Pulmonary artery endothelial cell (primary cell): ENCODE measurements at places on chromosomes 12 and 14.

- no peak for DNase-seq
Observed at GRCh38 chr12:112020947-112021457, 7.8 kb downstream of the ERP29 start.

GRCh38 chr14:99188731-99189191 is 83.2 kb downstream of the BCL11B start:
- DNase-seq: no peak

DNA sequence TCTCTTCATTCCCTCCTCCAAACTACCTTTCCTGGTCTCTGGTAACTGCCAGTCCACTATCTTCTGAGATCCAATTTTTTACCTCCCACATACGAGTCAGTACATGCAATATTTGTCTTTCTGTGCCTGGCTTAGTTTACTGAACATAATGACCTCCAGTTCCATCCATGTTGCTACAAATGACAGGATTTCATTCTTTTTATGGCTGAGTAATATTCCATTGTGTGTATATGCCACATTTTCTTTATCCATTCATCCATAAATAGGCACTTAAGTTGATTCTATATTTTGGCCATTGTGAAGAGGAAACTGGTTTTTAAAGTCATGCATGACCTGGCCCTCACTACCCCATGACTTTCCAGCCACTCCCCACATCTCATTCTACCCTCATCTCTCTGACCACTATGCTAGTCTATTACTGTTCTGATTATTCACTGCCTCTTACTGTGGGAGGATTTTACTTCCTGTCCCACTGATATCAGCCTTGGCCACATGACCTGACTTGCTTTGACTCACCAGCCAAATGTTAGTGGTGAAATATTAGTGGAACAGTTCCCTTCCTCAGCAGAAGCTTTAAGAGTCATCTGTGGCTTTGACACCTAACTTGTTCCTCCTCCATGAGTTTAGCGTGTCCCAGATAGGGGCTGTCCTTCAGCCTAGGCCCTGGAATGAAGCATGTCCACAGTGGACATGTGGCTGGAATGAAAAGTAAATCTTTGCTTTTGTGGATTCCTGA is 52.2 kb downstream of the GOLGA5 start:
- peak; percentile 24 for DNase-seq

DNA sequence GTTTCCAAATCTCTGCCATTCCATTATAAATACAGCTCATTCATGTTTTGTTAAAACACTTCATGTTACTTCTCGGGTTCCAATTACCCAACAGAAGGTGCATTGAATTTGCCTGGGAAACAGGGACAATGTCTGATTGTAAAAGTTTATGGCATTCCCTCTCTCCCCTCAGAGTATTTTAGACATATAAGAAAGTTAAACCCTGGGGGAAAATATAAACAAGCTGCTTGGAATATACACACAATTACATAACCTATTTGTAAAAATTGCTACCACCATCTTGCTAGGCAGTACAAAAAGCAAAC is 60.0 kb downstream of the BTG1 start:
- no peak for DNase-seq

DNA sequence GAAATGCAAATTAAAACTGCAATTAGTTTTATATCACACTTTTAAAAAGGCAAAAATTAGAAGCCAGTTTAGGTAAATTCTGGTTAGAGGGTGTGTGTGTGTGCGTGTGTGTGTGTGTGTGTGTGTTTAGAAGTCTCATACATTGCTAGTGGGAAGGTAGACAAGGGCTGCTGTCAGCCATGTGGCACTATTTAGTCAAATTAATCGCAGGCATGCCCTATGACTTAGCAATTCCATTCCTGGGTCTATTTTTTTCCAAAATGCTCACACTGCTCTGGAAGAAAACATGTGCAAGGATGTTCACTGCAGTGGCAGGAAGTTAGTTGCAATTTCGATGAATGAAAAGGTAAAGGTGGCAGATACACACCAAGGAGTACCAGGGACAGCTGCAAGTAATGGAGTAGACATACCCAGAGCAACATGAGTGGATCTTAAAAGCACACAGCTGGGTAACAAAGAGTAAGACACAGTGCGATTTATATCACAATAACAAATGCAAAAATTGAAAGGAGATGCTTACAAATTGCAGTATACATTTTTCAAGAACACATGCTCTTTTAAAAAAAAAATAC is 11.6 kb downstream of the CAPZA3 start:
- DNase-seq: no peak

GRCh38 chr12:3523058-3523457 is 32.1 kb downstream of the PRMT8 start:
- no peak for DNase-seq

- no peak for DNase-seq
Observed at GRCh38 chr14:60515511-60516289, 6.8 kb downstream of the SIX6 start.

GRCh38 chr14:99910337-99911309 is 117.4 kb downstream of the EML1 start:
- no peak for DNase-seq

- no peak for DNase-seq
Observed at GRCh38 chr12:106227641-106228319, 20.0 kb downstream of the CKAP4 start.

DNA sequence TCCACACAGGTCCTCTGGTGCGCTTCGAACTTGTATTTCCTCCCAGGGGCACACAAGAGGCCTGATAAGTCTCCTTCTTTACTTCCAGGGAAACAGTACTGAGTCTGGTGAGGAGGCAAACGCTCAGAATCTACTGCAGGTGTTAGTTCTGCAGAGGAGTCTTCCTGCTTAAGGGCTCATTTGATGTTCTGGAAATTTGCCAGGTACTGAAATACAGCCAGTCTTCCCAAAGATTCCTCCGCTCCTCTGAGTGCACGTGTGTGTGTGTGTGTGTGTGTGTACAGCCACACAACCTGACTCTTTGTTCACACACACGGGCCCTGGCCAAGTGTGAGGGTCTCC is 92.0 kb downstream of the FBXL14 start:
- no peak for DNase-seq

DNA sequence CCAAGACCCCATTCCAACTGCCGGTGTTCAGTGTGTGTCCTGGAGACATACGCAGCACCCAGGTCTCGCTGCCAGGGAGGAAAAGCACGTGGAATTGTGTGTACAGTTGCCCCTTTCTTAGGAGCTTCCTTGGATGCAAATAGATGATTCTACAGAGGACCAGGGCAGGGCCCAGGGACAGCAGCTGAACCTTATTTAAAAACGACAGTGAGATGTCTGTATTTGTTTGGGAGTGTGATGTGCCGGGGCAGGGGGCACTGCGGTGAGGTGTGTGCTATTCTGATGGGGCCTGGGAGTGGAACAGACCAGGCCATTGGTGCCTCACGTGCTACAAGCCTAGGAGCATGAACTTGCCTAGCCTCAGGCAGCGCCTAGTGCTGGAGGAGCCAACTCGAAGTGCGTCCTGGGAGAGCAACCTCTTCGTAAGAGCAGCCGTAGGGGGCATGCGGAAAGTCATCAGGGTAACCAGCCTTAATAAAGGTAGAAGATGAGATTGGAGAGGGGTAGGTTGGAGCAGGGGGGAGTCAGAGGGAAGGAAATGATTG is 98.3 kb upstream of the ESRRB start:
- DNase-seq: no peak

DNA sequence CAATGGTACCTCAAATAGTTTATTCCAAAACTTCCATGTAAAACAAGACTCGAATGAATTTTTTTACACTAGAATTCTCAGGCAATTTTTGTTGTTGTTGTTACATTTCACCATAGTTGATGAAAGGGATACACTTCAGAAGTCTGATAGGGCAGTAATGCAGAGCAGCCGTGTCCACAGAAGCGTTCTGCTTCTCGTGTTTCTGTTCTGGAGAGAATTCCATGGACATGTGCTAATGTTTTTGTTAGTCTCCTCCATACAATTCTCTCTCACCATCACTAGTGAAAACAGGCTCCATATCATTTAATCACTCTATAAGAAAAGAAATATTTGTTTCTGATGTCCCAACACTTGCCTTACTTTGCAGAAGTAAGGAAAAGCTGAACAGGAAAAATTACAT is 606.1 kb downstream of the SLC16A7 start:
- no peak for DNase-seq

GRCh38 chr12:53427905-53428594 is 4.4 kb downstream of the AMHR2 start:
- no peak for DNase-seq

- DNase-seq: no peak
Observed at GRCh38 chr12:64332296-64332695, 58.3 kb downstream of the C12orf56 start.

- DNase-seq: no peak
Observed at GRCh38 chr12:2776129-2776806, 18.5 kb upstream of the FKBP4 start.

- no peak for DNase-seq
Observed at GRCh38 chr12:87233671-87234070, 795.5 kb downstream of the C12orf50 start.

DNA sequence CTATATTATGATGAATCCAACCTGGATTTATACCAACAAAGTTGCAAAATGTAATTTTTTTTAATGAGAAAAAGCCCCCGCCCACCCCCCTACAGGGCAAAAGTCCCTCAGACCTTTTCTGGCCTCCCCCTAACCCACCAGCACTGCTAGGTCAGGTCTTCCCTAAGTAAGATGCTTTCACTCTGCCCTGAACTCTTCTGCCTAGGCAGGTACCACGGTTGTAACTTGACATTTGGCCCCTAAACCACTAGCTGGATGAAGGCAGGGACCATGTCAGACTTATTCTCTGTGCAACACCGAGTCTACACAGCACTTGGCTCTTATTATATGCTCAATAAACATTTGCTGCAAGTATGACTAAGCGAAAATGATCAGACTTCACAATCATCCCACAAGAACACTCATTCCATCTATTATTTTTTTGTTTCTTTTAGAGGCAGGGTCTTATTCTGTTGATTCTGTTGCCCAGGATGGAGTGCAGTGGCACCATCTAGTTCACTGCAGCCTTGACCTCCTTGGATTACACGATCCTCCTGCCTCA is 63.2 kb downstream of the SPRING1 start:
- no peak for DNase-seq

DNA sequence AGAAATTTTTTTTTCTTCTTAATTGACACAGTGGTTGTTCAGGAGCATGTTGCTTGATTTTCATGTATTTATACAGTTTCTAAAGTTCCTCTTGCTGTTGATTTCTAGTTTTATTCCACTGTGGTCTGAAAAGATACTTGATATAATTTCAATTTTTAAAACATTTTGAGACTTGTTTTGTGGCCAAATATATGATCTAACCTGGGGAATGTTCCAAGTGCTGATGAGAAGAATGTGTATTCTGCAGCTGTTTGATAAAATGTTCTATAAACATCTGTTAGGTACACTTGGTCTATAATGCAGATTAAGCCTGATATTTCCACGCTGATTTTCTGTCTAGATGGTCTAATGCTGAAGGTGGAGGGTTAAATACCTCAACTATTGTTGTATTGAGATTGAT is 151.4 kb upstream of the IFNG-AS1 start:
- no peak for DNase-seq

DNA sequence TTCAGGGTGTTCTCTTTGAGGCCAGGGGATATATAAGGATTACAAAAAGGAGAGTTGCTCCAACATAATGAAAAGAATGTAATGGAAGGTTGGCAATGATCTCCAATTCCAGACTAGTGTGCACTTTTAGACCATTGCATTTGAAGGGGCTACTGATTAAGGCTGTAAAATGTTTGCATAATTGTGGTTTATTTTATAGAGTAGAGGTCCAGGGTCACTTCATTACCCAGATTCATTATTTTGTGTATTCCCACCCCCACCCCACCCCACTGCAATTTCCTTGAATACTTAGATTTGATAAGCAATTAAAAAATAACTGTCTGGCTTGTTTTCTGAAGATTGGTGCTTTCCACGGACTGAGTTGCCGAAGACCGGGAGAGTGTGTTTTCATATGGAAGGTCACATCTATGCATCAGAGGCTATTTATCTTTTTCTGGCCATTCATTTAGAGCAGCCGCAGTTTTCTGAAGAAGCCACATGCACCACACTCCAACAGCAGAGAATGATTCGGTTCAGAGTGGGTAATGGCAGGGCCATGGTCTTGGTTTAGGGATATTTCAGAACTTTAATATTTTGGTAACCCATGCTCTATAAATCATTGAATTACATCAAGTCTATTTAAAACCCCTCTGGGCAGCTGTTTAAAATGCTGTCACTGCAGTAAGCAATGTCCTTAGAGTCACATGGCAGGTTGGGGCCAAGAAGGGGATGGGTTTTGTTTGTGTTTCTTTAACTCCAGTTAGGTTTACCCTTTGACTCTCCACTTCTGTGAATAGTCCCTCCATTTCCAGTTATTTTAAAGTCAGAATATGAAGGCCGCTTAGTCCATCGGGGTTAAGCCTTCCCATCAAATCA is 94.6 kb downstream of the TMEM30B start:
- no peak for DNase-seq

- no peak for DNase-seq
Observed at GRCh38 chr12:64009321-64010068, 165.0 kb downstream of the SRGAP1 start.

DNA sequence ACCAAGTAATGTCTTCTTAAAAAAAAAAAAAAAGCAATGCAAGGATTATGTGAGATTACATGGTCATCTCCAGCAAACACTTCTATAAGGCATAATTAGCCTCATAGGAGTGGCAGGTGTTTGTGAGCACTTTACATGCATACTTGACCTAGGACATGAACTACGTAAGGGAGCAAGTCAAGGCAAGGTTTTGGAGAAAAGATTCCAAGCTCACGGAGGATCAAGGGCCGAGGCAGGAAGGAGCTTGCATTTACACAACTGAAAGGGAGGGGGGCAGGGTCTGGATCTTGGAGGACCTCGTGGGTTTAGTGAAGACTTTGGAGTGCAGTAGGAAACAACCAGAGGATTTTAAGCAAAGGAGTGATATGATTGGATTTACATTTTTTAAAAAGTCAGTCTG is 112.5 kb downstream of the CCER1 start:
- no peak for DNase-seq

DNA sequence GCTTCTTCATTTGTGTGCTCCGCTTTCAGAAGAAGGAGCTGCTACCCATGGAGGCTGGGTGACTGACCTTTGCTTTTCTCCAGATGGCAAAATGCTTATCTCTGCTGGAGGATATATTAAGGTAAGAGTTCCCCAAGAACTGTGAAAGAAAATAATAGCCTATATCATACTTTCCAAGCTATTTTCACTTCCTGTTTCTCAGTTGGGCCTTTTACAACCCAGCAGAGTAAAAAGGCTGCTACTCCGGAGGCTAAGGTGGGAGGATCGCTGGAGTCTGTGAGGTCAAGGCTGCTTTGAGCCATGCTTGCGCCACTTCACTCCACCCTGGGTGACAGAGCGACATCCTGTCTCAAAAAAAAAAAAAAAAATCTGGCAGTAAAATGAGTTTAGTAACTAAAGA is 82.1 kb downstream of the APAF1 start:
- DNase-seq: no peak

DNA sequence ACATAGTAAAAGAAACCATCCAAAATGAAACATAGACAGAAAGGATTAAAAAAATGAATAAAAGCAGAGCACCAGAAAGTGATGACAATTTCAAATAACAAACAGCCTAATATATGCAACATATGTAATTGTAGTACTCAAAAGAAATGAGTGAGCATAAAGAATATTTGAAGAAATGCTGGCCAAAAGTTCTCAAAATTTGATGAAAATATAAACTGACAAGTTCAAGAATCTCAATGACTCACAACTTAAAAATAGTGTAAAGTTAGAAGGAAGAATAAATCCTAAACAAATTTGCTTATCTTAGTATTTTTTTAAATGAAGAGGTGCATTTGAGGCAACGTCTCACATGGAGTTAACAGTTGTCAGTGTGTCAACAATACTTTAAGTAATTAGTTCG is 498.9 kb downstream of the SLC6A15 start:
- DNase-seq: no peak

- peak; percentile 4 for DNase-seq
Observed at GRCh38 chr12:12612358-12612757, 682 bp downstream of the CREBL2 start.

GRCh38 chr14:69285661-69286255 is 25.8 kb downstream of the GALNT16 start:
- DNase-seq: no peak
